ENCODE measurements at places on chromosomes 3 and 15.
A peak's percentile ranks its signal among the peaks of the same experiment; 100 is the strongest.

- peak; percentile 25 for DNase-seq
These were observed 781 bp downstream of the TRNT1 start for GRCh38 chr3:3127432-3128010.

DNA sequence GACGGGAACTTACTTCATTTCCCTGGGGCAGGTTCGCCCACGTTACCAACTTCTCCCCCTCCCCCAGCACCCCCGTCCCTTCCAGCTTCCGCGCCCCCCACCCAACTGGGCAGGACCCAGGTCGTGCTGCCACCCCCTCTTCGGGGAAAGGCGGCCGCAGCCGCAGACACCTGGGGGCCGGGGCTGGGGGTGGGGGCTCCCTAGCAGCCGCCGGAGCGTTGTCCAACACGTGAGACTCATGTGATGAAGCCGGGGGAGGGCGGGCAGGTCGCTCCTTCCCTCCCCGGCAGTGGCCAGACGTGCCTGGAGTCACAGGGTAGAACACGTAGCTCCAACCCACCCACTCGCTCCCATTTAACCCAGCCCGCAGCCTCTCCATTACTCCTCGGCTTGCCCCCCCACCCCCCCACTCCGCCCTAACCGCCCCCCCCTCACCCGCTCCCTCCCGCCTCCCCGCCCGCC is 240 bp upstream of the BHLHE40 start:
- peak; percentile 99 for DNase-seq

DNA sequence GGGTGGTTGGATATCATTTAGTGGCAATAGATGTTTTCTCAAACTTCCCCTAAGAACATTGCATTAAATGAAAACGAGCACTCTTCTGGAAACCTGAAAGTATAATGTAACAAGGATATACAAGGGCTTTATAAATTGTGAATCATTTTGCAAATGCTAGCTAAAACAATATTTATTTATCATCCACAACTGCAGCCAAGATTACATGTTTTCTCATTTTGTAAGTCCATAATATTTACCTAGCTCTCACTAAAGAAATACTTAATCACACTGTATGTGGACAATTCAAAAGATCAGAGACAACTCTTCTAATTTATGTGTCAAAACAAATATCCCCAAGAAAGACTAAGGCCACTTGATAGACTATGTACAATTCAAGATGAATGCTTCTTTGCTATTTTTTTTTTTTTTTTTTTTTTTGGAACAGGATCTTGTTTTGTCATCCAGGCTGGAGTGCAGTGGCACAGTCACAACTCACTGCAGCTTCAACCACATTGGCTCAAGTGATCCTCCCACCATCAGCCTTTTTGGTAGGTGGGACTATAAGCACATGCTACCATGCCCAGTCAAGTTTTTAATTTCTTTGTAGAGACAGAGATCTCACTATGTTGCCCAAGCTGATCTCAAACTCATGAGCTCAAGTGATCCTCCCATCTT is 427.7 kb upstream of the THBS1 start:
- no peak for DNase-seq

DNA sequence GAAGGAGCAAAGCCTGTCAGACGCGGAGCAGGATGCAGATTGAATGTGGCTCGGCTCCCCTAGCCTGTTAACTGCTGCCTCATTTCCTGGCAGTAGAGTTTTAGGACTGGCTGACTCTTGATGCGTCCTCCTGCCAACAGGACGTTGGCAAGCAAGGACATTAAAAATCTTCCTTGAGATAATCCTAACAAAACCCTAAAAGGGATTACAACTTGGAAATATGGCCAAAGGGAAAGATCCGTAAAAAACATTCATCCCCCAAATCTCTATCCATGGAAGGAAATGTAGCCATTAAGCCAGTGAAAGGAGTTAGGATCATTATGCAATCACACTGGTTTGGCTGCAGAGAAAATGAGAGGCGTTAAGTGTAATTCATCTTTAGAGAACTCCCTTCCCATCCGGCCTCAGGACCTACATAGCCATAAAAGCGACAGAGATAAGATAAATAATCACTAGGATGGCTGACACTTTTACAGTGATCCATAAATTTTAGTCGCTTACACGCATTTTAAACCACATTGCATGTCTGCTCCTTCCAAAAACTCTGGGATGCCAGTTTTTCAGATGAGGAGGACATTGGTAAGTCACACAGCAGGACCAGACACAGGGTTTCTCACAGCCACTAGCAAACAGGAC is 44.5 kb upstream of the C3orf80 start:
- no peak for DNase-seq

DNA sequence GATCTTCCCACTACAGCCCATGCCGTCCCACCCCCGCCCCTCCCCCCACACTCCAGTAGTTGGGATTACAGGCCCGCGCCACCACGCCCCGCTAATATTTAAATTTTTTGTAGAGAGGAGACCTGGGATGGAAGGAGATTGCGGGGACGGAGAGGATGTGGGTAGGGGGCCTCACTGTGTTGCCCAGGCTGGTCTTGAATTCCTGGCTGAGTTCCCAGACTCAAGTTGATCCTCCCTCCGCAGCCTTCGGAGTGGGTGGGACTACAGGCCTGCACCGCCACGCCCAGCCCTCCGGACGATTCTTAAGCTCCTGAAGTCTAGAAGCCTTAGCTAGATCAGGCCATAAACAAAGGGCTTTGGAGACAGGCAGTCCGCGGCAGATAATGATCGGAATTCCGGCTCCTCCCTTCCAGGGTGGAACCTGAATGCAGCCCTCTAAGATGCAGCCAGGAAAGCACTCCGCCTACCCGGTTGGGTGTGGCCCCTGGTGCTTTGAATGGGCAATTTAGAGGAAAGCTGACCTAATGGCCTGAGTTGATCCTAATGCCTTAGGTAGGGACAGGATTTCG is at the start of gene DPPA2:
DPPA2 (minus strand) TSS at position 356 of the 569 bp plus-strand sequence. CDS start 1,975 bp downstream, outside the sequence.
- DNase-seq = no peak

DNA sequence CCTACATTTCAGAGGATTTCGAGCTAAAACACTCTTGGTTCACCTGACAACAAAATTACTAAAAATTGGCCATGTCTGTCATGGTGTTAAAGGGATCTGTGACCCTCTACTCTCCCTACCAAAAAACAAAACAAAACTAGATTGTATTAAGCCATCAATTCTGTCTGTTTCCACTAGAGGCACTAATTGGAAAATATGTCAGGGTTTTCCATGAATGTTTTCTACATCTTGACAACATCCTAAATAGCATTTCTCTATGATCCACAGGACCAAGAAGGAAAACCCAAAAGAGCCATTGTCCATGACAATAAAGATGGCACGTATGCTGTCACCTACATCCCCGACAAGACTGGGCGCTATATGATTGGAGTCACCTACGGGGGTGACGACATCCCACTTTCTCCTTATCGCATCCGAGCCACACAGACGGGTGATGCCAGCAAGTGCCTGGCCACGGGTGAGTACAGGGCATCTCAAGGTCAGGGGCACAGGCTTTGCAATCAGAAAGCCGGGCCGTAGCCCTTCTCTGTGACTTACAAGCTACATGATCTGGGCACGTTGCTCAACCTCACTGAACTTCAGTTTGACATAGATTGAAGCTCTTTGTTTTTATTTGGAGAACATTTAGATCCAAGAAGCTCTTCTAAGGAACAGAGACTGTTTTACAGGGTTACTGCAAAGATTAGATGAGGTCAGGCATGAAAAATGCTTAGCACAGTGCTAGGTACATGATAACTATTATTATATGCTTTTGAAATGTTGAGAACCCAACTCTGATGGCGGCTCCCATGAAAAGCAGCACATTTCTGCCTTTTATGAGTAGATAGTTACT is 74.8 kb downstream of the DNASE1L3 start:
- DNase-seq = no peak

- DNase-seq = no peak
These were observed 177.8 kb upstream of the CDIN1 start for GRCh38 chr15:36401586-36401966.

- no peak for DNase-seq
These were observed 430.4 kb downstream of the RBMS3 start for GRCh38 chr3:29711255-29711771.

DNA sequence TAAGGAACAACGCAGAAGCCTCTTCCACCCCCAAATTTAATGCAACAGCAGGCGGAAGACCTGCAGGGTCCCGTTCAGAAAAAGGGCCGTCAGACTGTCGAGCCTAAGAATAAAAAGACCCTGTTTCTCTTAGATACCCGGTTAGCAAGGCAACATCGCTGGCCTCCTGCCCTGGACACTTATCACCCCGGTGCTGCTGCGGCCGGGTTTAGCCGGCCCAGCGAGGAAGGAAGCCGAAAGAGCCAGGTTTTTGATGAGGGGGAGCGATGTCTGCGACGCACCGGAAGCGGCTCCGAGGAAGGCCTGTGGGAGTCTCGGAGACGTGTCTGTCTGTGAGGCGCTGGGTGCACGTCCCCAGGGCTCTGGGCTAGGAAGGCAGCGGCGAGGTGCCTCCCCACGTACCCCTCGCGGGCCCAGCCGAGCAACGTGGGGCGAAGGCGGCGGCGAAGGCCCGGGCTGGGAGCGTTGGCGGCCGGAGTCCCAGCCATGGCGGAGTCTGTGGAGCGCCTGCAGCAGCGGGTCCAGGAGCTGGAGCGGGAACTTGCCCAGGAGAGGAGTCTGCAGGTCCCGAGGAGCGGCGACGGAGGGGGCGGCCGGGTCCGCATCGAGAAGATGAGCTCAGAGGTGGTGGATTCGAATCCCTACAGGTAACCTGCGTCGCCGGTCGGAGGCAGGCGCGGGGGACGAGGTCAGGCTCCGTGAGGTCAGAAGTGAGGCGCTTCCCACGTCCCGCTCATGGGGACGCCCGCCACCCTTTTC is at the start of gene UBA5:
UBA5 (plus strand) TSS at position 278 of the 759 bp plus-strand sequence; CDS start at position 487, 209 bp downstream.
- DNase-seq = peak; percentile 71

GRCh38 chr15:58554758-58555157 is 123.0 kb downstream of the LIPC start:
- no peak for DNase-seq

- no peak for DNase-seq
These were observed 242.3 kb downstream of the FHIT start for GRCh38 chr3:61008998-61009380.

DNA sequence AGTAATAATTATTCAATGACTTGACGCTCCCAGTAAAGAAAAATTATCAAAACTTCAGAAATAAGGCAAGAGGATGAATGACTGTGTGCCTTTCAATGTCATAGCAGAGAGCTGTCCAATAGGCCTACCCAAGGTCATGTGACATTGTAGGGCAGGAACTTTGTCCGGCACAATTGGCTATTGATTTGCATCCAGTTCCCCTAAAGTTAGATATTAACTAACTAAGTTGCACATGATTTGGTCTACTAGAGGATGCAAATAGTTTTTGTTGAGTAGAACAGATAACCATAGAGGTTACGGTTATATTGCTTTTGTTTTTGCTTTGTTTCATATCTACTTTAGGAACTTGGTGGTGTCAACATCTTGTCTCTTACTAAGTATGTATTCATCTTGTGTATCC is 127.9 kb upstream of the PFN2 start:
- no peak for DNase-seq

- DNase-seq = peak; percentile 9
These were observed 7.7 kb upstream of the DCP1A start for GRCh38 chr3:53354945-53355498.

GRCh38 chr3:65619451-65619881 is 419.3 kb downstream of the MAGI1 start:
- no peak for DNase-seq

DNA sequence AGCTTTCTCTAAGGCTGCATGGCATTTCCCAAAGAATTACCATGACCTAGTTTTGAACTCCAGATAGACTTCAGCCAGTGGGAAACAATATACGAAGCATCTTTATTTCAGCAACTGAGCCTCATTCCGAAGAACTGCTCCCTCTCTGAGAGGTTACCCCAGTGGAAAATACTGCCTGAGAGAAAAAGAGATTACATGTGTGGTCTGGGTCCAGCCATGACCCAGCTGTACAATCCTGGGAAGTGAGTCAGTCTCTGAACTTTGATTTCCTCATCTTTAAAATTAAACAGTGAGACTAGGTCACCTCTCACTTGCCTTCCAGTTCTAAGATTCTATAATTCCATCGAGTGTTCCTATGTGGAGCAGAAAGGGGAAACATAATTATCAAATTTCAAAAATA is 42.4 kb downstream of the TNIK start:
- DNase-seq = peak; percentile 41

GRCh38 chr3:134362670-134363380 is 11.4 kb downstream of the AMOTL2 start:
- DNase-seq = no peak

GRCh38 chr15:88187195-88187594 is 69.3 kb downstream of the NTRK3 start:
- DNase-seq = no peak

DNA sequence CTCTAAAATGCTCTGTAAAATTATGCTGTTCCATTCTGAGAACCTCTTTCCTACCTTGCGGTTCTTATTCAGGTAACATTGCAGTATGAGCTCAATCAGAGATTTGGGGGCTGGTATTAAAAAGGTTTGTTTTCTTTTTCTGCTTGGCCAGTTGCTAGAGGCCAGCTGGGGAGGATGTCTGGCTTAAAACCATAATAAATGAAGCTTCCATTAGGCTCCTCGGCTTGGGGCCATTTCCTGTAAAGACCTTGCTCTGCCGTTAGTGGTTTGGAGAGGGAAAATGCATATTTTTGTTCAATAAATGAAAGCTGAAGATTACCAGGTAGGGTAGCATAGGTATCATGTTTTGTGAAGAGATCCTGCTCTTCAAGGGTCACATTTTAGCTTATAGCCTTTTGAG is 55.2 kb downstream of the MCTP2 start:
- no peak for DNase-seq

DNA sequence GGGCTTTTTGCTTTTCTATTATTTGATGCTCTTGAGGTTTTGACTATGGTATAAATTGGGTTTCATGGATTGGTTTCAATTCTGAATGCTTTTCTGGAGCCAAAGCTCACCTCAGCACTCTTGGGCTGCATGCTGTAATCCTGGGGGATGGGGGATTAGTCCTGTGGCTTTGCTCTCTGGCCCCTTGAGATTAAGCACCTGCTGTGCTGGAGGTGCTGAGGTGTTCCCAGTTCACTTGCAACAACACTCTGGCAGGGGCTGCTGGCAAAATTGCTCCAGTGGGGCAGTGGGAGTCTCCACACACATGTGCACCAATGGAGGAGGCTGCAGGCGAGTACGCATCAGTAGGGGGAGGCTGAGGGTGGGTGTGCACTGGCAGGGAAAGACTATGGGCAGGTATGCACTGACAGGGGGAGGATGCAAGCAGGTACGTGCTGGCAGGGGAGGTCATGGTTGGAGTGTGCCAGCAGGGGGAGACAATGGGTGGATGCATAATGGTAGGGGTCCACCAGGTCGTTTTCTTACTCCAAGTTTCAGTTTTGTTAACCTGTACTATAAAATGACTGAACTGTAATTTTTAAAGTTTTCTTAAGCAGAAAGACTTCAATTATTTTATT is 489.2 kb downstream of the FGF12 start:
- no peak for DNase-seq

- no peak for DNase-seq
These were observed 57.6 kb upstream of the TNFSF10 start for GRCh38 chr3:172580680-172581401.

- no peak for DNase-seq
These were observed 4.1 kb downstream of the GALNT15 start for GRCh38 chr3:16178628-16178988.

- DNase-seq = peak; percentile 70
These were observed 83.9 kb upstream of the DCBLD2 start for GRCh38 chr3:98985431-98985830.

GRCh38 chr3:170027233-170028102 is 10.3 kb upstream of the GPR160 start:
- no peak for DNase-seq

- DNase-seq = no peak
These were observed 1154.8 kb downstream of the NSUN3 start for GRCh38 chr3:95217661-95218060.
